ENCODE measurements at places on chromosomes 2 and 18. TPM values are rescaled to one million over a fixed set of nuclear protein-coding genes. Genes with fewer than 3 reads are reported as not detected.

GRCh38 chr2:156695020-156695419 is 258.8 kb downstream of the GPD2 start:
- H3K27ac ChIP-seq, result no peak overlapping the region
- H3K36me3 ChIP-seq, result no peaks in the 10 kb centered on the region
- no peak for DNase-seq

DNA sequence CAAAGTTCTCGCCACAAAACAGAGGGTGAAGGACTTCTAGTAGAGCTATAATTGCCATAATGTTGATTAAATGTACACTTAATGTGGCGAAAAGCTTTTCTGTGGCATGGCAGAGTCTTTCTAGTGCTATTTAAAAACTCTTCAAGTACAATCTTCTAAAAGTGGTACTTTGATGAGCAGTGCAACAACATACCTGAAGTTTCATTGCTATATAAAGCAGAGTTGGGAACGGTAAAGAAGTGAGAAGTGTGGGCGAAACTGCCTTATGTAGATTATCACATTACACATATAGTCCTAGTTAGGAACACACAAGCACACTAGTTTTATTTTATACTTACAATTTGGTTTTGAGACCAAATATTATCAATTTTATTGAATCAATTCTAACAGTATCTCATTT is 49.5 kb downstream of the FIGN start:
- no peak overlapping the region for H3K27ac ChIP-seq
- no peak overlapping the region for H3K4me3 ChIP-seq

DNA sequence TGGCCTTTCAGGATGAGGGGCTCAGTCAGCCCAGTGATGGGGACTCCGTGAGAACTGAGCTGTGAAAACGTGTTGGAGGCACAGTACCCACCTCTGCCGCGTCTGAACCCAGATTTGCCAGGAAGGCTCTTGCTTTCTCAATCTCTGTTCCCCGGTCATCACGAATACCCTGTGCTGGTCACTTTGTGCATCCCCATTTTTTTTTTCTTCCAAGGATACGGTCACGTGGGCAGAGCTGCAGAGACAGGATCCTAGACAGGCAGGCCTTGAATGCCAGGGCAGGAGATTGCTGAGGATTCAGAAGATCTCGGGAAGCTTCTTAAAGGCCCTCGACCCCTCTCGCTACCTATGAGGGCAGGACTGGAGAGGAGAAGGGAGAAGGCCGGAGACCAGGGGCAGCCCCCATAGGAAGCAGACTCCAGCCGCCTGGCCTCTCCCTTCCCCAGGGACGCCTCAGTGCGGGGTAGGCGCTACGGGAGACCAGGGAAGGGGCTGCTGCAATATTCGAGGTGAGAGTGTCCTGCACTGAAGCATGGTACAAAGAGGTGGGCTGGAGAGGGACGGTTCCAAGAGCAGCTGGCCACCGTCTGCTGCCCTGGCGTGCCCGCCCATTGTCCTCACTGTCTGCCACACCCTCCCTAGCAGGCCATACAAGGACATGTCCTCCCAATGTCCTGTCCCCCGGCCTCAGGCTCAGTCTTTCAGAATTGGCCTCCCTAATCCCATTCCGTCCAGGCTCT is 29.0 kb upstream of the TAF1B start:
- no peak for DNase-seq
- H3K27ac ChIP-seq, result no peak overlapping the region
- H3K4me1 ChIP-seq, result peaks cover 35% of the 10 kb centered on the region
- no peak overlapping the region for H3K4me3 ChIP-seq
- no peaks in the 10 kb centered on the region for H3K36me3 ChIP-seq

DNA sequence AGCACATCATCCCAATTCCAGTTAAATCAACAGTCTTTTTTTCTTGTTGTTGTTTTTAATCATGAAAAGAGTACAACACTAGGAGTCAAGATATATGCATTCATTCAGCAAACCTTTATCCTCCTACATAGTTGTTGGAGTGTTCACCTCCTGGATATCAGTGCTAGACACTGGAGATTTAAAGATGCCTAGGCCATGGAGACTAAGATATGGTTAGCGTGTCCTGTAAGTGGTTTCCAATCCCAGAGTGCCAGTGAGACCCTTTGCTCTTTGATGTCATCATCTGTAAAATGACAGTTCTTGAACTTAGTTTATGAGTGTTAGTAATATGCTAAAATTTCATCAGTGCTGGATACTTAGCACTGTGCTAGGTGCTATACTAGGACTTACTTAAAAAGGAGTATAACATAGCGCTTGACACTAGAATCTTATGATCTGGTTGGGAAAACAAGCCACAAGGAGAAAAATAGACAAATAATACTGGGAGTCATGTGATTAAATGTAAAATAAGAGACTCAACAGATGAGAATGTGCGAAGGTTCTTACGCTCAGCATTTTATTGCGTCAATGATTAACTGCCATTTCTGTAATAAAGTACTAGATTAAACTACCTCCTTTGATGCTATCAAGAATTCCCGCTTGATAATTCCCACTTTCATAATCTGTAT is 31.5 kb downstream of the BABAM2 start:
- no peak overlapping the region for H3K27ac ChIP-seq
- H3K27me3 ChIP-seq, result no peaks in the 10 kb centered on the region
- no peaks in the 10 kb centered on the region for H3K36me3 ChIP-seq
- DNase-seq, result no peak

DNA sequence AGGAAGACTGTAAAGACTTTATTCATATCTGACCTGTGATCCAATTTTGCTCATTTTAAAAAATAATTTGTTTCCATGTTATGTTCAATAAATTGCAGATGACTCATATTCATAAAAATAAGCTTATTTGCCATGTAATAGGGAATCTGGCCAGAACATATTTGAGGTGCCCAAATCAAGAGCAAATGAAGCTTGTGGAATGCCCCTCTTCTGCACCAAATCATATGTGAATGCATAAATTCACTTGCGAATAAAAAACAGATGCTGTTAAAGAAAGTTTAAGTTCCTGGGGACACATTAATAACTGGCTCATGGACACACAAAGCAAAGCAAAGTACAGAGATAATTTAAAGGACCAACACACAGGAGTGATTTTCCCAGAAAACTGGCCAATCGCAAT is 279.0 kb upstream of the CDH2 start:
- DNase-seq, result no peak
- no peaks in the 10 kb centered on the region for H3K36me3 ChIP-seq
- H3K4me1 ChIP-seq, result no peaks in the 10 kb centered on the region
- no peak overlapping the region for H3K4me3 ChIP-seq

GRCh38 chr18:79798999-79799370 is 1.2 kb downstream of the KCNG2 start:
- DNase-seq, result no peak
- H3K4me1 ChIP-seq, result no peaks in the 10 kb centered on the region
- H3K4me3 ChIP-seq, result no peak overlapping the region
- H3K27ac ChIP-seq, result no peak overlapping the region

GRCh38 chr18:71942433-71942832 is 601.7 kb downstream of the CBLN2 start:
- H3K4me3 ChIP-seq, result no peak overlapping the region
- H3K27ac ChIP-seq, result no peak overlapping the region
- no peaks in the 10 kb centered on the region for H3K27me3 ChIP-seq
- no peaks in the 10 kb centered on the region for H3K36me3 ChIP-seq
- DNase-seq, result no peak

GRCh38 chr18:35514752-35515459 is 17.1 kb upstream of the INO80C start:
- H3K27me3 ChIP-seq, result no peaks in the 10 kb centered on the region
- no peak overlapping the region for H3K4me3 ChIP-seq
- no peak for DNase-seq
- peaks cover 13% of the 10 kb centered on the region for H3K4me1 ChIP-seq
- H3K27ac ChIP-seq, result no peak overlapping the region

DNA sequence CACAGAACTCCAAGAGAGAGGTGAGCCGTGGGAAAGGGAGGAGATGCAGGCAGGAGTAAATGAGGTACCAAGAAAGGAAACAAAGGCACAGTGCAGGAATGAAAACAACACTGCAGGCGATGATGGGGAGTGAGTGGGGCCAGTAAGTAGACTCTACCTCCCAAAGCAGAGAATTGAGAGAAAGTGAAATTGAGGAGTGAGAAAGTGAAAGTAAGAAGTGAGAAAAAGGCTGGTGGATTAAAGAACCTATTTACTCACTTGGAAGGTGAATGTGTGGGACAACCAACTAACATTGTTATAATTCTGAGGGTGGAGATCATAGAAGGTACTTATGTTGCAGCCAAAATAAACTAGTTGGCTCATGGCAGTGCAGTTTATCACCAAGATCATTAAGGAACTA is 193.1 kb upstream of the TMEM200C start:
- no peak overlapping the region for H3K27ac ChIP-seq
- no peak overlapping the region for H3K4me3 ChIP-seq
- H3K4me1 ChIP-seq, result no peaks in the 10 kb centered on the region

DNA sequence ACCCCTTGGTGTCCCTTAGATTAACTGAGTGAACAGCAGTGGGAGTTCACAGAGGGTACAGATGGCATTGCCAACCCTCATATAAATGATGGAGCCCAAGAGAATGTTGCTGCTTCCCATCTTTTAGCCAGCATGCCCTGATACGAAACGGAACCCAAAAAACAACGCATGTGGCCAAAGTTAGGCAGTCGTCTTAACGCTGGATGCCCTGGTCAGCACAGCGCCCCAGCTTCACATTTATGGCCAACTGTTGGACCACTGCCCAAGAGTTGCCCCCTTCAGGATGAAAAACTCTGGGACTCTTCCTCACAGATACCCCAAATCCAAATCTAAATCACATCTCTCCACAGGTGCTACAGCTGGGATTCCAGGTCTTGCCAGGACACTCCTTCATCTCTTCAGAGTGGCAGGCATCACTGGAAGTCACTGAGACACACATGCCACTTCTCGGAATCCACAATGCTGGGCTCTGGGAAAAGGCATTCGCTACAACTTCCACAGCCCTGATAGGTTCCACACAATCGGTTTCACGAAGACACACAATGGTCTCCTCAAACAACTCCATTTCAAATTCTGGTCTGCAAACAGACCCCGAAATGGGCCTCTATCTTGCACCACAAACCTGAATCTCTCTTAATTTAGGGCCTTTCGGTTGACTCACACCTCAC is 44.6 kb downstream of the LONRF2 start:
- DNase-seq, result no peak
- H3K27me3 ChIP-seq, result peaks cover 3% of the 10 kb centered on the region
- H3K27ac ChIP-seq, result no peak overlapping the region
- H3K4me3 ChIP-seq, result no peak overlapping the region
- H3K4me1 ChIP-seq, result no peaks in the 10 kb centered on the region

GRCh38 chr18:25166113-25166512 is 185.9 kb downstream of the ZNF521 start:
- no peak overlapping the region for H3K27ac ChIP-seq
- no peak overlapping the region for H3K4me3 ChIP-seq
- H3K27me3 ChIP-seq, result no peaks in the 10 kb centered on the region
- no peaks in the 10 kb centered on the region for H3K4me1 ChIP-seq
- no peaks in the 10 kb centered on the region for H3K36me3 ChIP-seq
- no peak for DNase-seq

DNA sequence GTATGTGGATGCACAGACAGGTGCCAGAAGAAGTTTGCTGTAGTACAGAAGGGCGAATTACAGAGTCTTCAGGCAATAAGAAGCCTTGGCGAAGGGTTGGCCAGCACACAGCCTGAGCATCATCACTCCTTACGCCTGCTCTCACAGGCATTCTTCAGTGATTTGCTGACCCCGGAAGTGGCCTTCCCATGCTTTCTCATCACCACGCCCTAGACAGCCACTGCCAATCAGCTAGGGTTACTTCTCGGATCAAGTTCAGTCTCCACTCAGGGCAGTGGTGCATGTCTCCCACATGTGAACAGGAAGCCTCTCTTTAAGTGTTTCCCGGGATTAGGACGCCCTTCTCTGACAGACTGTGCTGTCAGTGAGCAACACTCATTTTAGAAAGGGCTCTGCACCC is 81.8 kb downstream of the C1QL2 start:
- H3K27ac ChIP-seq, result no peak overlapping the region
- peaks cover 4% of the 10 kb centered on the region for H3K27me3 ChIP-seq
- no peak overlapping the region for H3K4me3 ChIP-seq

DNA sequence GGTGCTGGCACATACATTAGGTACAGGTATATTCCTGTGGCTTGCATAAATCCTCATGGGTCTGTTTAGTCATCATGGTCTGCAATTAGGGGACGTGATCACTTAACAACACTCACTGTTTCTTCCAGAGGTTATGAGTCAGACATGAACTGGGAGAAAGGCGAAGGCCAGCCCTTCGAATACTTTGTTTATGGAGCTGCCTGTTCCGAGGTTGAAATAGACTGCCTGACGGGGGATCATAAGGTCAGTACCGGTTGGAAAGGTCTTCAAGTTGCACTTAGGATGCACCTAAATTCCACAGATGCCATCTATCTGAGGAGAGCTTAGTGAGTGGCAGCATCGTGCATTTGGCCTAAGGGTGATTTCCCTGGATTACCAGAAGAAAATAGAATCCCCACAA is 76.9 kb downstream of the AOX1 start:
- H3K27ac ChIP-seq, result no peak overlapping the region
- DNase-seq, result peak; percentile 38
- no peak overlapping the region for H3K4me3 ChIP-seq
- no peaks in the 10 kb centered on the region for H3K27me3 ChIP-seq

GRCh38 chr2:168118733-168119514 is 128.5 kb downstream of the STK39 start:
- H3K4me1 ChIP-seq, result no peaks in the 10 kb centered on the region
- no peak overlapping the region for H3K4me3 ChIP-seq
- H3K27ac ChIP-seq, result no peak overlapping the region
- no peaks in the 10 kb centered on the region for H3K27me3 ChIP-seq
- H3K36me3 ChIP-seq, result peaks cover 2% of the 10 kb centered on the region
- DNase-seq, result no peak

DNA sequence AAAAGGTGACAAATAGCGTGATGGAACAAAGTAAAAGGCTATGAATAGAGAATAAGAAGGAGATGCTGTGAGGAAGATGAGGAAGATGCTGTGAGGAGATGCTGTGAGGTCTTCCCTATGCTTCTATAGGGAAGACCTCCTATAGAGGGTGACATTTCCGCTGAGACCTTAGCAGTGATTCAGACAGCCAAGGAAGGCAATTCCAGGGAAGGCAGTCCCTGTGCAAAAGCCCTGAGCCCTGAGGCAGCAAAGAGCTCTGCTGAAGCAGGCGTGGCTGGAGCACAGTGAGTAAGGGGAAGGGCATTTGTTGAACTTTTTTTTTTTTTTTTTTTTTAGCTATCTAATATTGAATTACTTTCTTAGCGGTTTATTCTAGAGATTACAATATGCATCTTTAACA is 142.7 kb upstream of the FOSL2 start:
- H3K4me1 ChIP-seq, result peaks cover 15% of the 10 kb centered on the region
- no peak overlapping the region for H3K27ac ChIP-seq
- no peak overlapping the region for H3K4me3 ChIP-seq

GRCh38 chr2:33129263-33130053 is 182.7 kb downstream of the LTBP1 start:
- H3K27ac ChIP-seq, result no peak overlapping the region
- no peak for DNase-seq
- no peaks in the 10 kb centered on the region for H3K36me3 ChIP-seq
- H3K4me3 ChIP-seq, result no peak overlapping the region

The LAMA3 gene
- 1,944 TPM for polyA plus RNA-seq

The ABCG5 gene
- not detected for polyA plus RNA-seq

The RPRM gene
- not detected for polyA plus RNA-seq

The PTPRN gene
- polyA plus RNA-seq, result not detected

The SKA1 gene
- 1.1 TPM for polyA plus RNA-seq

The MLPH gene
- polyA plus RNA-seq, result 1.0 TPM

The NCKAP5 gene
- 3.0 TPM for polyA plus RNA-seq

The IL37 gene
- 0.73 TPM for polyA plus RNA-seq

The CCBE1 gene
- 20.1 TPM for polyA plus RNA-seq

The MC5R gene
- polyA plus RNA-seq, result not detected

The LRATD1 gene
- 4.3 TPM for polyA plus RNA-seq

The C2orf80 gene
- not detected for polyA plus RNA-seq

Data from keratinocyte (primary cell).